ENCODE measurements at places on chromosomes 3 and 15.

GRCh38 chr3:129421988-129422745 lies 6.3 kb downstream of the EFCAB12 start:
- no peak for DNase-seq

GRCh38 chr3:136694321-136694720 lies 57.9 kb downstream of the STAG1 start:
- DNase-seq = no peak

DNA sequence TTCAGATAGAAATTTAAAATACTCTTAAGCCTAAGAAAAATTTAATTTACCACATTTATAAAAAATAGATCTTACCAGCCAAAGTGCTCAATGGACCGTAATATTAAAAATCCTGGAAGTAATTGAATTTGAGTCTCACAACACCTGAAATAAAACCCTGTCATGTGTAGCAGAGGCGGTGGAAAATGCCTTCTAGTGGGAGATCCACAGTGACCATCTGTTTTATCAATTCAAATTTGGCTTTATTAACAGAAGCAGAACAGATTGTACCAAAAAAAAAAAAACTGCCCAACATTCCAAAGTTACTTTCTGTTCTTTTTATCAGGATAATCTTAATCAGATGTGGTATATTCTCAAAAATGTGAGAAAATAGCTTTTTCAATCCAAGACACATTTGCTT lies 71.7 kb downstream of the DMXL2 start:
- DNase-seq = no peak

GRCh38 chr3:52238761-52239701 lies at the start of gene TWF2:
Gene TWF2 (minus strand): TSS chr3:52239158. CDS start chr3:52239016, 142 bp downstream.
- peak; percentile 82 for DNase-seq

- no peak for DNase-seq
Observed at GRCh38 chr3:10396083-10396482, 75.2 kb upstream of the SEC13 start.

- DNase-seq = no peak
Observed at GRCh38 chr3:33954956-33955355, 156.5 kb downstream of the PDCD6IP start.

GRCh38 chr15:40893733-40894680 lies at the start of gene VPS18:
Gene VPS18 (plus strand): TSS chr15:40894450. CDS start chr15:40894769, 319 bp downstream.
- peak; percentile 100 for DNase-seq

GRCh38 chr15:73323956-73324355 lies 44.8 kb downstream of the HCN4 start:
- DNase-seq = no peak

- no peak for DNase-seq
Observed at GRCh38 chr3:119206611-119207511, 33.5 kb downstream of the UPK1B start.

- no peak for DNase-seq
Observed at GRCh38 chr3:53354945-53355498, 7.7 kb upstream of the DCP1A start.

- no peak for DNase-seq
Observed at GRCh38 chr3:168968609-168969008, 694.9 kb downstream of the MECOM start.

DNA sequence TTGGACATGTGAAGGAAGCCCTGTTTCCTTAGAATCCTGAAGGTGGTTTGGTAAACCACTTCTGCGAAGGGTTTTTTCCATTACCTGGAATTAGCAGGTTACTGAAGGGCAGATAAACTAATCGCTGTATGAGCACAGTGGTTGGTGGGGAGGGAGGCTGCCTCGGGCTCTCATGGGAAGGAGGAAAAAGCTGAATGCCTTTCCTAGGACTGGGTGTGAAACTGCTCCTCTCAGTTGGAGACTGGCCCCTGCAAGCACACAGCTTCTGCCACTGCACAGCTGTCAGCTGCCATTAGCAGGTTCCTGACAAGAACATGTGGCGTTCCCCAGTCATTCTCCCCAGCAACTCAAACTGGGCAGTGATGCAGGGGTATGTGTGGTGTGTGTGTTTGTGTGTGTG lies 376.3 kb downstream of the GAP43 start:
- no peak for DNase-seq

- DNase-seq = no peak
Observed at GRCh38 chr3:133277813-133278212, 122.0 kb upstream of the BFSP2 start.

GRCh38 chr3:197524128-197524527 lies 31.6 kb downstream of the BDH1 start:
- no peak for DNase-seq

DNA sequence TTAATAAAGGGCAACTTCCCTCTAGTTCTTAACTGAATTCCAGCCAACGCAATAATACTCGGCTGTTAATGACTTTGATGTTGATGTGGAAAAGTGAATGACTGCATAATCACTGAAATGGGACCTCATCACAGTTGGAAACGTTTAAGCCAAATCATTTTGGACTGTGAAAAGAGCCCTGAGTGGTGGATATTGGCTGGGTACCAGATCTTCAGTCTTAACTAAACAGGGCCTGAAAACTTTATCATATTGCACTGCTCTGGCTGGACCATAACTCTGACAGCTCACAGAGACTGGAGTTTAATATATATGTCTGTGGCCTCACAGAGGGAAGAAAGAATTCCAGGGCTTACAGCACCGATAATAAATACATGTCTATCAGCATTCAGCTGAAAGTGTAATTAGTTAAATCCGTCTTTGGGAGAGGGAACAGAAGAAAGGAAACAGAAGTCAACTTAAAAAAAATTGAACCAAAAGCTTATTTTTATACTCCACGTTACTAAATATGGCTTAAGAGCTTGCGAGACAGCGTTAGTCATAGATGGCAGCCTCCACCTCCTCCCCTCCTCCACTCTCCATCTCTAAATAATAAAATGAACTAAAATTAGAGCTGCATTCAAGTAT lies 222.3 kb upstream of the CDIN1 start:
- no peak for DNase-seq

DNA sequence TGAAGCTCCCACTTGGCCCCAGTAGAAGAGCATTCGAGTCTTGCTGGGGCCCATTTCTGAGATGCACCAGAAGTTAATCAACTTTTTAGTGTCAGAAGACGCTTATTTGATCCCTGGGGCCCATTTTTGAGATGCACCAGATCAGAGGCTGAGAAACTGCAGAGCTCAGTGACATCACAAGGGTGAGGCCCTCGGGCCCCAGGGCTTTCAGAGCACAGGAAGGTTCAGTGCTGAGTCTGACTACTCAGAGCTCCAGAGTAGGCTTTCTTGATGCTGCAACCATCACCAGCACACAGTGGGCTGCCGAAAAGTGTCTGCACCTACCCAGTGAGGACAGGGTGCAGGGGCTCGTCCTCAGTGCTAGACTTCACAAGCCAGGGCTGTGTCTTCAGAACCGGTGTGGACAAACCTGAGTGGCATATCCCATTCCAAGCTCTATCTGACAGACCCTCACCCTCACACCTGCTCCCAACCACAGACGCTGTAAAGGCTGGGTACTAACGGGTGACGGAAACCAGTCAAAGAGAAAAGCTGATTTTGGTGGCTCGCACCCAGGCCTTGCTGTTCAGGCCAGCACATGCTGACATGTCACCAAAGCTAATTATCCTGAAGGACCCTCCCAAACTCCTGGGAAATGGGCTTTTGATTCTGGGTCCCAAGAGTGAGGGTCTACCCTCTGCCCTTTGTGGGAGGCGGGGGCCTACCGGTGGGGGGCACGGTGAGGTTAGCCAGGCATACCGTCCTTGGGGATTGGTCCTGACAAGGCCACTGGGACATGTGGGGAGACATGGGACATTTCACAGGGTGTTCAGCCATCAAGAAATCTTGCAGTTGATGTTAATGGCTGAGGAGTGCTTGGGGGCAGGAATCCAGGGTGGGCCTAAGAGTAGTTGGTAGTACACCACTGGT lies 83.0 kb downstream of the PDCD6IP start:
- no peak for DNase-seq

- no peak for DNase-seq
Observed at GRCh38 chr3:105728771-105729312, 140.0 kb downstream of the CBLB start.

GRCh38 chr3:65484964-65485363 lies 553.8 kb downstream of the MAGI1 start:
- no peak for DNase-seq

DNA sequence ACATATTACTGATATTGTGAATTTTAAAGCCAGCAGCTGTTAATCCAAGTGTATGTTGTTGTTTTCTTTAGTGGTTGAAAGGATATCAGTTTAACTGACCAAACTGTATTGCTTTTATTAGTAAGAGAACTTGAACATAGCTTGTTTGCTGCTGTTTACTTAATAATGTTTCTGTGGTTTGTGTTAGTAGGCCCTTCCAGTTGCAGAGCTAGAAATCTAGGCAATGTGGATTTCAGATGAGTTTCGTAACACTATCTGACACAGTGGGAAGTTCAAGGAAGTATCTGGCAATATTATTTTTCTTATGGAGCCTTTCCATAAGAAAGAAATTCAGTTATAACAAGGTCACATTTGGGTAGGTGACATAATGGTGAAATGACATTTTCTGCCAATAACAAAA lies 18.5 kb downstream of the ZNF609 start:
- DNase-seq = no peak

GRCh38 chr15:85477061-85477460 lies 96.7 kb downstream of the AKAP13 start:
- DNase-seq = no peak

- DNase-seq = no peak
Observed at GRCh38 chr3:188842639-188843038, 329.1 kb upstream of the TPRG1 start.

GRCh38 chr15:64586259-64586870 lies 126.0 kb downstream of the ZNF609 start:
- no peak for DNase-seq

DNA sequence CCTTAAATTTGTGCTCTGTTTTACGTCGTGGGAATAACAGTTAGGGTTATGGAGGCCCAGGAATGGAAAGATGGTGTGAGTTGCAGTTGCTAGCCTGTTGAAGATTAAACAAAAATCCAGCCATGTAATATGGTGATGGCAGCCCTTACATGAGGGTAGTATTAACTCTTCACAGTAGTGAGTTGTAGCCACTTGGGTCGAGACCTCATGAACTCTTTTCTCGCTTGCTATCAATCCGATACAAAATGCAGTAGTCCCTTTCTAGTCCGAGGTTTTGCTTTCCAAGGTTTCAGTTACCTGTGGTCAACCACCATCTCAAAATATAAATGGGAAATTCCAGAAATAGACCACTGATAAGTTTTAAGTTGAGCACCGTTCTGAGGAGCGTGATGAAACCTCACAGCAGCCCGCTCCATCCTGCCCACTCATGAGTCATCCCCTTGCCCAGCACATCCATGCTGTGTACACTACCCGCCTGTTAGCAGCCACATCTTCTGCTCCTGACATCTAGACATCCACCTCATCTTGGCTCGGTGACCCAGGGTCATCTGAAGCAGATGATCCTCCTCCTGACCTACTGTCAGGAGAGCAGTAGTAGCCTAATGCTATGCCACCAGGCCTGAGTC lies 177.9 kb downstream of the CDIN1 start:
- no peak for DNase-seq

DNA sequence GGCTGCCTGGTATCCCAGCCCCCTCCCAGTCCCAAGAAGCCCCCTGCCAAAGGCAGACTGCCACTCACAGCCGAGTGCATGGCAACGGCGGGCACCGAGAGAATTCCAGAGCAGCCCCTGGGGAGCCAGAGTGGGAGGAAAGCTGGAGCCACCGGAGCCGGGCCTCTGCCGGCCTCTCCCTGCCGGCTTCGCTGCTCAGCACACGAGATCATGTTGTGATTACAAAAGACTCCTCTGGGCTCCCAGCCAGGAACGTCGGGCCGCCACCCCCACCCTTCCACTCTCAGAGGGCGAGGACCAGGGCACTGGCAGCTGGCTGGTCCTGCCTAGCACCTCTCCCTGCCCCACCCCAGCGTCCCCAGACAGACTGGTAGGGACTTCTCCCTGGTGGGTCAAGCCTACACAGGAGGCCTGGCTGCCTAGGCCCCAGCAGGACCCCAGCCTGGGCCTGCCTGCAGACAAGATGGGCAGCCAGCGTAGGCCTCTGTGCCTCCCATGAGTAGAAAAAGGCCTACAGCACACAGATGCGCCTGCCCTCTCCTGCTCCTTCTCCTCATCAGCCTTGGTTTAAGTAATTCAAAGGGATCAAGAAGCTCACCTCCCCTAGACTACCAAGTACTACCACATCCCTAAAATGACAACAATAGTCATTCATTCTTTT lies at the start of gene CCDC9B:
CCDC9B (minus strand) TSS at position 200 of the 661 bp plus-strand sequence; CDS start at position 80, 120 bp downstream.
- DNase-seq = no peak

DNA sequence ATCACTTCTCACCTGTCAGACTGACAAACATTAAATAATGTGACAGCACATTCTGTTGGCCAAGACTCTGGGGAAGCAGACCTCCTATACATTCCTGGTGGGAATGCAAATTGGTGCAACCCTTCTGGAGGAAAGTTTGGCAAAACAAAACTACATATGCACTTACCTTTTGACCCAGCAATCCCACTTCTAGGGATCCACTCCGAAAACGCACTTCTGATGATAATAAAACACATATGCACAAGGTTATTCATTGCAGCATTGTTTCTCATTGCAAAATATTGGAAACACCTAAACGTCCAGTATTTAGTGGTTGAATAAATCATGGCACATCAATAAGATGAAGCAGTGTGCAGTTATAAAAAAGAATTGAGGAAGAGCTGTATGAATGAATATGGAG lies 145.5 kb upstream of the ABHD17C start:
- no peak for DNase-seq

DNA sequence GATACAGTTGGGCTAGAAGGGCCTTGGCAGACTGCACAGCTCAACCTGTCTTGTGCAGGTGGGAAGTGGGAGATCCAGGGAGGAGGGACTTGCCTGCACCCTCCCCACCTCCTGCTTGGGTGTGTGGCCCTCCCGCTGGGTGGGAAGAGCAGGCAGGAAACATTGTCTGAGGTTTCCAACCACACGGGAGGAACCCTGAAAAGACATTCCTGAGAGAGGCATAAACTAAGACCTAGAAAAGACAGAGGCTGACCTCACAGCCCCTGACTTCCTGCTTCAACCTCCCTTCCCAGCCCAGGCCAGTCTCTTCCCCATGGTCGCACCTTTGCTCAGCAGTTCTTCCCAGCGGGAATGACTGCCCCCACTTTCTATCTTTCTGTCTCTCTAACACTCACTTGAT lies 46.3 kb upstream of the INSYN1 start:
- no peak for DNase-seq

- DNase-seq = no peak
Observed at GRCh38 chr15:93683651-93684050, 547.7 kb upstream of the MCTP2 start.

- DNase-seq = no peak
Observed at GRCh38 chr3:123048480-123049237, 18.2 kb upstream of the PDIA5 start.

GRCh38 chr15:58040150-58040549 lies 25.4 kb downstream of the ALDH1A2 start:
- no peak for DNase-seq

DNA sequence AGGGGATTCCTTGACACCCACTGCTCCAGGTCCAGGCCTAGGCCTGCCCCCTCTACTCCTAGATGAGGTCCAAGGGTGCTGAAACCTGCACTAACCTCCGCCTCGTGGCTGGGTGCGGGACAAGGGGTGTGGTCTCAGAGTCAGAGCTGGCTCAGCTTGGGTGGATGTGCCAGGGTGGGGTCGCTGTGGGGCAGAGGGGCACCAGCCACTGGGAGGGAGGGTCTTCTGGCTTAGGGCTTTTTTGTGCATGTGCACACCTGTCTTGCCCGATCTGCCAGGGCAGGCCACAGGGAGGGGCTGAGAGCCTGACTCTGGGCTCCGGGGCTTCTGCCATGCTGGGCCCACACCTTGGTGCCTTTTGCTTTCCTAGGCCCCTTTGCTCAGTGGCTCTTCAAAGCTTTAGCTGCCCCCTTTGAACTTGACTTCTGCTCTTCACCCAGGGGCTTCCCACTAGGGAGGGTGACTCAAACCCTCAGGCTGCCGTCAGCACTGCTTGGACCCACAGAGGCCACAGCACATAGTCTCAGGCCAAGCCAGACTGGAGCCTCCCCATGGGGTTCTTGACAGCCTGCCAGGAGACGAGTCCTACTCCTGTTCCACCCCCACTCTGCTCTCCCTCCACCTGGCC lies 73.0 kb downstream of the KLF13 start:
- DNase-seq = no peak
